ENCODE measurements at places on chromosomes 5 and 9. TPM values are rescaled to one million over a fixed set of nuclear protein-coding genes. Genes with fewer than 3 reads are reported as not detected.

TRPM3 gene
- 0.85 TPM for total RNA-seq

GOLGA2 gene
- total RNA-seq = 136 TPM

F2RL2 gene
- 5.4 TPM for total RNA-seq

SEMA4D gene
- 0.09 TPM for total RNA-seq

FAM153A gene
- not detected for total RNA-seq

KCNV2 gene
- total RNA-seq = not detected

CD72 gene
- total RNA-seq = 1.7 TPM

PFDN1 gene
- total RNA-seq = 32.0 TPM

WNT8A gene
- not detected for total RNA-seq

SMIM33 gene
- total RNA-seq = not detected

All from smooth muscle cell of bladder (primary cell).